ENCODE measurements at places on chromosomes 12 and 14.

- no peak for DNase-seq
Observed at GRCh38 chr14:89014569-89014850, 190.1 kb downstream of the TTC8 start.

GRCh38 chr12:114588061-114588460 is 95.9 kb downstream of the TBX3 start:
- no peak for DNase-seq

DNA sequence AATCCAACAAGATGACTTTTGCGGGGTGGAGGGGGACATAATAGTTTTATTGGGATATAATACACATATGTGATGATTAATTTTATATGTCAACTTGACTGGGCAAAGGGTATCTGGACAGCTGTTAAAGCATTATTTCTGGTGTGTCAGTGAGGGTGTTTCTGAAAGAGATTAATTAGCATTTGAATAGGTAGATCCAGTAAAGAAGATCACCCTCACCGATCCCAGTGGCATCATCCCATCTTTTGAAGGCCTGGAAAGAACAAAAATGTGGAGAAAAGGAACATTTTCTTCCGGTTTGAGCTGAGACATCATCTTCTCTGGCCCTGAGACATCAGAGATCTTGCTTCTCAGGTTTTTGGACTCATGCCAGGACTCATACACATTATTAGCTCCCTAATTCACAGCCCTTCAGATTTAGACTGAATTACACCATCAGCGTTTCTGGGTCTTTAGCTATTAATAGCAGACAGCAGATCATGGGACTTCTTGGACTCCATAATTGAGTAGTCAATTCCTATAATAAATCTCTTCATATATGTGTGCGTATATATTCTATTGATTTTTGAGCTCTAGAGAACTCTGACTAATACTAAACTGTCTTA is 283.6 kb downstream of the PCNX1 start:
- DNase-seq, result peak; percentile 64

DNA sequence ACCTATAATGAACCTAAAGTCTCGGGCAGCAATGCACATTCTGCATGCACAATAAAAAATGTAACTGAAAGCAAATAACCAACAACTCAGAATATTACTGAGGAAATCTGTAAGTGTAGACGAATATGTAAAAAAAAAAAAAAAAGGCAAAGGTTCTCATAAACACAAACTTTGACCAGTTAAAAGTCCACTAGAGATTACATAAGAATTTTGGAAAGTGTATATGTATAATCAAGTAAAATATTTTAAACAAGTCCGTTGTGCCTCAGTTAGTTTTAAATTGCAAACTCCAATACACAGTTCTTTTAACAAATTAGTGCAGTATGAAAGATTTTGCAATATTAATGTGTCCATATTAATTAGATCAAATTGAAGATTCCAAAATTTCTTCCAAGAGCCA is 35.3 kb upstream of the PAPOLA start:
- DNase-seq, result no peak

DNA sequence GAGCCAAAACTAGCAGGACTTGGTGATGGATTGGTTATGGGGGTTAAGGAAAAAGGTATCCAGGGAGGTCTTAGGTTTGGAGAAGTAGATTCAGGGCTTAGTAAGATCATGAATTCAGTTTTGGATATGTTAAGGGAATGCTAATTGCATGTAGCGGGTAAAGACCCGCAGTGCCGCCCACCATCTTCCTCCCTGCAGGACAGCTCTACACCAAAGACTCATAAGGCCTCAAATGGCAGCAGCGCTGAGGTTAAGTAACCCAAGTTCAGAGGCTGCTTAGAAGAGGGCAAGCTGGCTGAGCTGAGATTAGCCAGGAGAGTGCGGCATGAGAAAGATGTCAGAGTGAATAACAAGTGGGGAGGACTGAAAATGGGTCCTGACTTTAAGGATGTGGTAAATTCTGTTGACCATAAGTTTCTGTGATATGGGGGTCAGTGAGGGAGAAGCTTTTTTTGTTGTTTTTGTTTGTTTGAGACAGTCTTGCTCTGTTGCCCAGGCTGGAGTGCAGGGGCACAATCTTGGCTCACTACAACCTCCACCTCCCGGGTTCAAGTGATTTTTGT is 26.2 kb downstream of the RAD9B start:
- DNase-seq, result no peak

DNA sequence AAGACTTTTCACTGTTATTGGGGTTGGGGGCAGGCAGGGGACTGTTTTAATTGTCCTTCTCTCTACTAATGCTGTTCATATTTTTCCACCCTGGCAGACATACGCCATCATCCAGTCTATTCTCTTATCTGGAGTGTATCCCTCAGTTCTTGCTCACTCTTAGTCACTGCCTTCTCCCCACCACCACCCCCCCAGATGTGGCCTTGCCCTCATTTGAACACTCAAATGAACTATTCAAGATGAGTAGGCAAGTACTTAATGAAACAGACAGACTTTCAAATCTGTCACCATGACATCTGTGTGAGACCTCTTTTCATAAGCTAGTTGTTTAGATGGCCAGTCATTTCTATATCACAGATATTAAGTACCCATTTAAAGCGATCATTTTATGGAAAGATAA is 10.1 kb downstream of the NUDT4 start:
- no peak for DNase-seq

DNA sequence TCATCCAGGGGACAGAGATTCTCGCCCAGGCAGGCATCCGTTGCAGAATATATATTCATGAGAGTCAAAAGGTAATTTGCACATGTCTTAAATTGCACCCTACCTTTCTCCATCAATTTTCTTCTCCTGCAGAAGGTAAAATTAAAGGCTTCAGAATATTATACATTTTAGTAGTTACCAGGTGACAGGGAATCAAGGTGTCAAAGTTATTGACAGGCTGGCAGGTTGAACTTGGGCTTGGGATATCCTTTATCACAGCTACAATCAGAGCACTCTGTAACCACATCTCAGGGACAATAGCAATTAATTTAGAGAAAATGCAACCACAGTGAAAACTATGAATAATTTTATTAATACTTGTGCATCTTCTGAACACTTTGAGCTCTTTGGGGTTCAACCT is 66.9 kb upstream of the GSC start:
- DNase-seq, result no peak

DNA sequence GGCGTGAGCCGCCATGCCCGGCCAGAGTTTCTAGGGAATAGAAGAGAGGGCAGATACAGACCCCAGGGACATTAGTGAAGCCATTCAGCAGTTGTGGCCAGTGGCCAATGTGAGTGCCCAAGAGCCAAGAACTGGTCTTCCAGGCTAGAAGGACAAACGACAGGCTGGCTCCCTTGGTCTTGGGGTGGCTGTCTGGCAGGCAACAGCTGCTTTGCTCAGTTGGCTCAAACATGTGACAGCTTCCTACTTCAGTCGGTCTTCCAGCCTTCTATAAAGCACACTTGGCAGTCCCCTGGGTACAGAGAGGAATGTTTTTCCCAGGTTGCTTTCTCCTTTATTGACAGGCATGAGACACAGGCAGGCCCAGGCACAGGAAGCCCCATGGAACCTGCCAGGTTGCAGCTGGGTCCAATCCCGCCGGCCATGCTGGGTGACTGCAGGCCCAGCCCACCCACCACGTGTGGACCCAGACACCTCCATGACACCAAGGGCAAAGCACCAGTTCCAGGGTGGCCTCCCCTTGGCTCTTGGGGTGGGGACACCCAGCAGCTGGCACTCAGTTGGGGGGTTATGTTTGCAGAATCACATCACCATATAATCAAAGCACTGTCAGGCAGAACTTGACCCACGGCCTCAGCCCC is 15.4 kb downstream of the CHGA start:
- no peak for DNase-seq

- no peak for DNase-seq
Observed at GRCh38 chr12:51976376-51977160, 25.1 kb downstream of the ACVR1B start.

DNA sequence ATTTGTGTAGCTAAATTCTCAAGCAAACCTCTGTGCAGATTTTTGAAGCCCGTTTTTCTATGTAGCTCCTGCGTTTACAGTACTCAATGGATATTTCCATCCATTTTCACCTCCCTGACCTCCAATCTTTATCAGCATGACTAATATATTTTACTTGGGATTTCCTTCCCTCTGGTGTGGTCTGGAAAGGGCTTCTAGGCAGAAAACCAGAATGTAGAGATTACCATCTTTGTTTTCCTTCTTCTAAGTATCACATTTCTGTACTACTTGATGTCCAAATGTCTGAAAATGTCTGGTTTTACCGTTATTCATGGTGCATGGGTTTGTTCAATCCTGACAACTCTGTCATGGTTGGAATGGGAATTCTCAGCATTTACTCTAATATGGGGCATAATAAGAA is 907.6 kb upstream of the FLRT2 start:
- no peak for DNase-seq

DNA sequence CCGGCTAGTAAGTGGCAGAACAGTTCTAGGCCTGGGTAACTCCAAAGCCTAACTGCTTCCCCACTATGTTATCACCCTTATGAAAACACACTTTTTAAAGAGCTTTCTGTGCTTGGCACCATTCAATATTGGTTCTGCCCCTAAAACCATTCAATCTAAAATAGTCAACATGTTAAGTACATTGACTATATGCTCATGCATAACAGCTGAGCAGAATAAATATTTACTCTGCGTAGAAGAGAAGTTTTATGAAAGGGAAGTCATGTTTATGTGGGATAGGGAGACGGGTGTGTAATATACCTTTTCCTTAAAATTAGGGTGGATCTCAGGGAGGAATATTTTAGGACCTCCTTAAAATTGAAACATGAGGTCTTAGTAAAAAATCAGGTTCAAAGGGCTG is 80.5 kb downstream of the SAMD4A start:
- DNase-seq, result no peak

DNA sequence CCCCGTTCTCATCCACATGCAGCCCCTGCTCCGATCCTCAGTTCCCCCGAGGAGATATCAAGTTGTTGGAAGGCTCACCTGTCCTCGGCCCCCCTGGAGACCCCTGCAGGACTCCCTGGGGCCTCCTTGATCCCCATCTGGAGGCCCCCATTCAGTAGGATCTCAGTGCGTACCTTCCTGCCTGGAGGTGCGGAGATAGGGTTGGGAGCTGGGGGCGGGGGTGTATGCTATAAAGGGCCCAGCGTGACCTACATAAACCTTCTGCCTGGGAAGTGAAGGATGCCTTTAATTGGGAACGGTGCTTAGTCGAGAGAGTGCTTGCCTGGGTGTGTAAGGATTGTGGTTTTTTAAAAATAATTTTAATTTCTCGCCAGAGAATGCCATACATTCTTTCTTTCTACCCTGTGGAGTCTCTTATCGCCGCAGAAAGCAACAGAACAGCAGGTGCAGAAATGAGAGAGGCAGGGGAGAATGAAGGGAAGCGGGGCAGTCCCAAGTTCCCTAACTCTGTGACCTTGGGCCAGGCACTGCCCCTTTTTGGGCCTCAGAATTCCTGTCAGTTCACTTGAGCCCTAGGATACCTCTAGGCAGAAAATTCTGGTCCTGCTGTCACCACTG is 153.7 kb downstream of the TSPAN9 start:
- DNase-seq, result no peak

- no peak for DNase-seq
Observed at GRCh38 chr12:78697817-78698415, 166.7 kb upstream of the SYT1 start.

GRCh38 chr12:122079033-122079531 is 526 bp downstream of the MLXIP start:
- peak; percentile 30 for DNase-seq

DNA sequence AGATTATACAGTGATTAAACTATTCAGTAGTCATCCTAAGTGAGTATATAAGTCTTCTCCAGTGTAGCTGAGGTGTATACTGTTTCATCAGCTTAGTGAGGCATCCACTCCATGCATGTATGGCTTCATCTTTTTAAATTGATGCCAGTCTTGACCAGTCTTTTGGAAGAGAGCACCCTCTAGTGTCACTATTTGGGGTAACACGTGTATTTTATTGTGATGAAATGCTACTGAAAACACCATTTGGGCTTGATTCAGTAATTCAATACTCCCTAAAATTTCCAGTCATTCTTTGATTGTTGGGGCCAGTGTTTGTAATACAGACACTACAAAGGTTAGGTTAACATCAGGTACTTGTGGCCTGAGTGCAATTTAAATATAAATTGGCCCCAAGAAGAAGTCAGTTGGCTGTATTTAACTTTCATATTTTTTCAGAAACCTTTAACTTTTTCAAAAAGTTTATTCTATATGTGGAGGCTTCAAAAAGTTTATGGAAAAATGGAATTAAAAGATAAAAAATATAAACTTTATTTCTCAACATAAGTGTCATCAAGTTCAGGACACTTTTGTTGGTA is 35.3 kb downstream of the MIPOL1 start:
- DNase-seq, result peak; percentile 69

- peak; percentile 2 for DNase-seq
Observed at GRCh38 chr12:28963554-28963953, 185.5 kb upstream of the FAR2 start.

GRCh38 chr12:47219243-47219642 is 139.5 kb upstream of the AMIGO2 start:
- DNase-seq, result no peak

- no peak for DNase-seq
Observed at GRCh38 chr12:128790653-128791373, 32.9 kb downstream of the SLC15A4 start.

GRCh38 chr14:93381644-93382043 is 34.7 kb downstream of the COX8C start:
- no peak for DNase-seq

- DNase-seq, result no peak
Observed at GRCh38 chr12:70985850-70986249, 65.3 kb upstream of the PTPRR start.

All from NCI-H1105 treated with DMSO at 0.1 percent for 48 hours (cell line).